Activated CD4-positive, alpha-beta T cell treated with anti-CD3 and anti-CD28 coated beads, Interleukin-2, amount 50 U/mL, for 16 hours (primary cell): ENCODE measurements at places on chromosomes 5 and 9.

DNA sequence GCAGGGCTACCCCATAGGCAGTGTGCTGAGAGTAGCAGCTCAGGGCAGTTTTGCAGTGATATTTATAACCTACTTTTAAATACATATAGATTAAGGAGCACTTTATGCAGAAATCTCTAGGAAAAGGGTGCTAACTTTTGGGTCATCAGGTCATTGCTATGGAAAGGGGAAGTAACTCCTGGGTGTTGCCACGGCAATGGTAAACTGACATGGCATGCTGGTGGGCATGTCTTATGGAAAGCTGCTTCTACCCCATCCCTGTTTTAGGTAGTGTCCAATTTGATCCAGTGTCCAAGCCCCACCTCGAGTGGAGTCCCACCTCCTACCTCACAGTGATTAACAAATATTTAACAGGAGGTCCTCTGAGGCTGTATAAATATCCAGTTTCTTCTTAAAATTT is 56.8 kb upstream of the XPA start:
- no peak for DNase-seq

DNA sequence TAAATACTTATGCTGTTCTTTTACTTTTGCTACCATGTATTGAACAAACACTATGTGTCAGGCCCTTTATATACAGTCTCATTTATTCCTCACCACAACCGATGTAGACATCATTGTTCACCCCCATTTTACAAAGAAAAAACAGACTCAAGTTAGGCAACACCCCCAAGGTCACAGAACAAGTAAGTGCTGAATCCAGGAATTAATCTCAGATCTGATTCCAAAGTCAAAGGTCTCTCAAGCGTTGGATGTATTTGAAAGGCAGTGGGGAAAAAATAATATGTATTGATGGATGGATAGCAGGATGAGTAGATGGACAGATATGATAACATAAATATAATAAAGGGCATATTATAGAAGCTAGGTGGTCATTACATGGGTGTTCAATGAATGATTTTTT is 85.1 kb upstream of the VLDLR start:
- no peak for DNase-seq

DNA sequence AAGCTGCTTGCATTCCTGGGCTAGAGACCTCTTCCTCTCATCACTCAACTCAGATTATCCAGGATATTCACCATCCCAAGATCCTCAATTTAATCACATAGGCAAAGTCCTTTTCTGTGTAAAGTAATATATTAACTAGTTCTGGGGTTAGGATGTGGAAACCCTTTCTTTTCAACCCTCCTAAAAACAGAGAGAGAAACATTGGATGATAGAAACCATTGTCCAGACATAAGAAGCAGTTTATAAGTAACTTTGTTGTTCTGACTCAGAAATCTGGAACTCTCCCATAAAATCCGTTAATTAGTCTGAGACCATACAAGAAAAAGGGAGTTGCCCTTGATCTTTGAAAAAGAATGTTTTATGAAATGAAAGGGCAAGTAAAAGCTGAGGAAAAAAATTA is 817.1 kb upstream of the CDH9 start:
- no peak for DNase-seq

GRCh38 chr9:96172797-96173196 is 129.2 kb downstream of the HSD17B3 start:
- DNase-seq, result no peak

DNA sequence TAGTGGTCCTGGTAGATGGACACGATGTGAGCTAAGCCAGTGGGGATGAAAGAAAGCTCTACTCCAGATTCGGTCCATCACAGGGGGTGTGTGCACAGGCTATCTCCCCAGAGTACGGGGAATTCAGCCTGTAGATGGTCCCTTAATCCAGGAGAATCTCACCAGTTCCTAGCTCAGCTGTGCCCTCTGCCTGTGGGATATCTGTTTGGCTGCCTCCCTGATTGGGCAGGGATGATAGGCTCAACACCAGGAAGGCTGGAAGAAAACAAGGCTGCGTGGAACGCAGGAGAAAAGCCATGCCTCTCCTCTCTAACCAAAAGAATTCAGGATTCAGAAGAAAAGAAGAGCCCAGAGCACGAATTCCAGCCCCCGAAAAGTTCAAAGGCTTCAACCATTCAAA is 40.9 kb downstream of the VLDLR start:
- no peak for DNase-seq

GRCh38 chr5:54229041-54229780 is 81.2 kb downstream of the ARL15 start:
- DNase-seq, result peak; percentile 60

DNA sequence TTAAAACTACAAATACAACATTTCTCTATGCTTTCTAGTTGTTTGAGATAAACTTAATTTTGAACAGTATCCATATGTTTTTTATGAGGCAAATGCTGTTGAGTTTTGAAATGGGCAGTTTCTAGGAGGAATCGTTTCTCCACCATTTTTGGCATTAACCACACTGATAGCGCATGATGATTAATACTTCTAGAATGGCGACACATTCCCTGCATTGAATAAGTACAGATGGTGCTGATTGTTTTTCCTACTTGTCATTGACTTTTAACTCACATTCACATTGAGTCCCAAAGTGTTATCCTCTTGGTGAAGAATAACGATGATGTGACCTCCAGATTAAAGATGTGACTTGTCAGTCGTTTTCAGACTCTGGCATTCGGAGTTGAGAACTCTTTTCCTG is 6.5 kb upstream of the CCDC192 start:
- no peak for DNase-seq

DNA sequence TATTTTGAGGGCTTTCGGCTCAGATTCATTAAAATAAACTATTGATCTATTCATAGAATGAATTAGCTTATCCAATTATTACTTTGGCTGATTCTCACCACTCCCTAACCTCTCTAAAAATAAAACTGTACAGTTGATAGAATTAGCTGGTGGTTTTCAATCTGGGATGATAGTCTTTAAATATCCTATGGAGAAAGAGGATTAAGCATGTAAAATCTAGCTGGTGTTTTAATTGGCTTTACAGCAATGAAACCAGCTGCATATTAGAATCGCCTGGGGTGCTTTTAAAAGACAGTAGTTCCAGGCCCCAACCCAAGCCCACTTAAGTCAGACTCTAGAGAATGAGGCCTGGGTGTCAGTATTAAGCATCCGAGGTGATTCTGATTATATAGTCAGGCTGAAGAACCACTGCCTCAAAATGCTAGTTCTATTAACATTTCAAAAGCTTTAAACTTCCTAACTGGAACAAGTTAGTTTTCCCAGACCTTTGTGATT is 95.1 kb downstream of the MAP1B start:
- no peak for DNase-seq

GRCh38 chr5:37501152-37501551 is 122.0 kb downstream of the WDR70 start:
- no peak for DNase-seq

- no peak for DNase-seq
These were observed at the start of gene GFRA3 for GRCh38 chr5:138274189-138274853. GFRA3 (minus strand) TSS chr5:138274621; CDS start chr5:138274424, 197 bp downstream.

GRCh38 chr5:7925961-7926695 is 57.2 kb downstream of the MTRR start:
- DNase-seq, result no peak

DNA sequence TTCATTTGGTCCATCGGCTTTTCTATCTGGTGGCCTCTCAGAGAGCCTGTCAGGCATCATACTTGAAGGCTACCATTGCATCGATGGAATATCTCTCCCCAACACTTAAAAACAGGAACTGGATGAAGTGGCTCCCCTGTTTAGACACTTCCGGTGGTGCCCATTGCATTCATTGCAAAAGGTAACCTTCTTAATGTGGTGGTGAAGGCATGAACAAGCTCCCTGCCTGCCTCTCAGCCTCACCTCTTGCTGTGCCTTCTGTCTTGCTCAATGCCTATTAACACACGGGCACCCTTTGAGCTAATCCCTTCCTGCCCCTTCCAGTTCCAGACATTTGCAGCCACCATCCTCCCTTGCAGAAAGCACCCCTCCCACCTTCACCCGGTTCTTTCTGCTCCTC is 233.1 kb upstream of the MSX2 start:
- no peak for DNase-seq

- DNase-seq, result peak; percentile 18
These were observed 6.8 kb upstream of the FCHSD1 start for GRCh38 chr5:141657937-141658545.

DNA sequence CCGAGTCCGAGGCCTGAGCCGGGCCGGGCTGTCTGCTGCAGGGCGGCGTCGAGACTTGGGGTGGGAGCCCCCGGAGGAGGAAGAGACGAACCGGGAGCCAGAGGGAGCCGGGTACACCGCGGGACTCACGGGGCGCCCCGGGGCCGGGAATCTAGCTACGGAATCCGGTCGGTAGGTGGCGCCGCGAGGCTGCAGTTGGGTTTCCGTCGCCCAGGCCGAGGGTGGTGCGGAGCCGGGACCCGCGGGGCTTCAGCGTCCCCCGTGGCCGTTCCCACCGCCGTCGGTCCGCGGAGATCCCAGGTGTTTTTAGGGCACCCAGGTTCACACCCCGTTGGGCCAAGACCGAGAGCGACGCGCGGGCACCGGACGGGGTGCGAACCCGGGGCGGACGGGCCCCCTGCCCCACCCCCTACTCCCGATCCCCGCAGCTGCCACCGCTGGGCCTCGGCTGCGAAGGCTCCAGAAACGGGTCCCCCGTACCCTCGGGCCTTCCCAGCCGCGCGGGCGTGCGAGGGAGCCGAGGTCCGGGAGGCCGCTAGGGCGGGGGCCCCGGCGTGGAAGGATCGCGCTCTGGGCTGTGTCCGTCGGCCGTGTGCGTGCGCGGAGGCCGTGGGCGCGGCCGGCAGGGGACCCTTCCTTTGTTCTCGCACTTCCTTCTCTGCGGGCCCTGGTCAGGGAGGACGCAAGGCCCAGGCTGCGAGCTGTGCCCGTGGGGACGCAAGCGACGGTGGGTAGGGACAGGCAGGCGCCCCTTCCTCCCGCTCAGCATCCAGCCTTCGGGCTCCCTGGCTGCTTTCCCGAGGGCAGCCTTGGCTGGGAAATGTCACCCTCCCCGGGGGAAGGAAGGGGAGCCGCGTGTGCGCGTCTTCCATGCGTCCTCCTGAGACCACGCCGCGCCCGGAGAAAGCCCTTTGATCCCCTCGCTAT is 146.6 kb downstream of the GAPVD1 start:
- peak; percentile 76 for DNase-seq

DNA sequence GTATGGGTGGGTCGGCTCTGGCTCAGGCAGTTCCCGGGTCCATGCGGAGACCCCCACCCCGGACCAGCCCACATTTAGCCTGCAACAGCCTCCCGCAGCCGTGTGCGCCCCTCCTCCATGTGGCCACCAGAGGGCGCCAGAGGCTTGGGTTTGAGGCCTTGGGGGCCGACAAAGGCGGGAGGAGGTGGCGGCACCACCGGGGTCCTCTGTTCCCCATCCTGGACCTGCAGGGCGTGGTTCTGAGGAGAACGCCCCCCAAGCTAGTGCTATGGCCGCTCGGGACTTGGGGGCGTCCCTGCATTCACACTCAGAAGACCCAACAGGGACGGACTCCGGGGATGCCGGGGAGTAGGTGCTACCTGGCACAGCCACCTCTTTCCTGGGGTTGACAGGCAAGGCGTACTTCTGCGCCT is 16.5 kb downstream of the ASS1 start:
- DNase-seq, result peak; percentile 65

DNA sequence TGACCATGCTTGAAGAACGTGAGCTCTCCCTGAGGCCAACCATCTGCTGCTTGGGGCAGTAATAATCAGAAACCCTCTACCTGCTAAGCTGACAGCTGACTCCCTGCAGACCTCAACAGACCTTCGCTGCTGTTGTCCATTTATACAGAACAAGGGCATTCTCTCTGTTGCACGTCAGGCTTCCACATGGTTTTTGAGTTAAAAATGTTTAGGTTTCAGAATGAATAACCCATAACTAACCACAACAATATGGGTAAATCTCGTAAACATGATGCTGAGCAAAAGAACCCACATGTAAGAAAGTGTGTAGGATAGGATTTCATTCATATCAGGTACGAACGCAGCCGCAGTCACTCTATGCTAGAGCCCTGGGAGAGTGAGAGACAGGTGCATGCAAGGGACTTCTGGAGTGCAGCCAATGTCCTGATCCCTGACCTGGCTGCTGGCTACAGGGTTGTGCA is 348.5 kb downstream of the MED10 start:
- DNase-seq, result no peak

GRCh38 chr5:110008131-110008530 is 318.4 kb downstream of the MAN2A1 start:
- DNase-seq, result no peak

GRCh38 chr9:126704157-126704891 is 90.6 kb downstream of the LMX1B start:
- peak; percentile 26 for DNase-seq

GRCh38 chr5:180127682-180128670 is 56.4 kb upstream of the RNF130 start:
- DNase-seq, result no peak

DNA sequence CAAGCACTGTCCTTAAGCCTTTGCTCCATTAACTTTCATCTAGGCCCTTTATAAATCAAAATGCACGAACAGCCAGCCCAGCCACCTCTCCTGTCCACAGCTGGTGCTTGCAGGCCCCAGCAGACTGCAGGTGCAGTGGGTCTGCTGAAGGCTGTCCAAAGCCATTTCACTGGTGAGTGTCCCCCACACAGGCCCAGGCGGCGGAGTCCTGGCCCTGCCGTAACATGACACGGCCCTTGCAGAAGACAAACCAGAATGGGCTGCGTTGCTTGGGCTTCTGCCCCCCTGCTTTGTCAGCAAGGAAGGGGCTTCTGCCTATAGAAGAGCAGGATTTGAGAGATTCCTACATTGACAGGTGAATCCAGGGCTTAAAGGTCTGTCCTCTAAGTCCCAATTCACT is 188.6 kb downstream of the NR3C1 start:
- DNase-seq, result no peak

DNA sequence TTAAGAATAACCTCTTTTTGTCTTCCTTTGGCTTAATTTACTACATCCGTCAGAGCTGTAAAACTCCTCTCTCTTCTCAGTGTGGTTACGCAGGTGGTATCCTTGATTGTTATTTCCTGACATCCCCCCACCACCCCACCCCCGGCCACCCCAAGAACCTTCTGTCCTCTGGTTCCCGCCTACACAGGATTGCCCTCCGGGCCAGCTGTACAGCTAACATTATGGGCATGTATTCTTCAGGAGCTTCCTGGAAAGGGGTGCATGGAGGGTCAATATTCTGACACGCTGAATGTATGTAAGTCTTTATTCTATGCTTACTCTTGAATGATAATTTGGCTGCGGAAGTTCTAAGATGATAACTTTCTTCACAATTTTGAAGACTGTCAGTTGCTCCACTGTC is 13.0 kb upstream of the ANP32B start:
- no peak for DNase-seq

GRCh38 chr9:128870128-128870940 is 11.4 kb downstream of the KYAT1 start:
- DNase-seq, result no peak

GRCh38 chr9:113349445-113350094 is at the start of gene BSPRY:
BSPRY (plus strand) TSS chr9:113349541; CDS start chr9:113349580, 39 bp downstream.
- peak; percentile 61 for DNase-seq

DNA sequence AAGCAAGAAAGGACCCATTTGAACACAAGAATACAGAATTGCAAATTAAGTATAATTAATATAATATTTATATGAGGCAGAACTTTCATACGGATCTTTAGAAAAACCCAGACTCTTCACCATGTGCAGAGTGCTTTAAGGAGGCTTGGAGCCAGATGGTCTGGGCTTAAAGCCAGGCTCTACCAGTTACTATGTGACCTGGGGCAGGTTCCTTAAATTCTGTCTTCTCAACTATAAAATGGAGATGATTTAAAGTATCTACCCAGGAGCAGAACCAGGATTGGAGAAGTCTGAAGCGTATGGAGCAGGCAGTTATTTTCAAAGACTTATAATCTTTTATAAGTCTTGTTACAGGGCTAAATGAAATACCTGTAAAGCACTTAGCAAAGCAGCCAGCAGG is 202.1 kb downstream of the TSSK1B start:
- no peak for DNase-seq

GRCh38 chr9:37082214-37082765 is 38.1 kb upstream of the ZCCHC7 start:
- peak; percentile 9 for DNase-seq
